ENCODE measurements at places on chromosomes 13 and 19.

DNA sequence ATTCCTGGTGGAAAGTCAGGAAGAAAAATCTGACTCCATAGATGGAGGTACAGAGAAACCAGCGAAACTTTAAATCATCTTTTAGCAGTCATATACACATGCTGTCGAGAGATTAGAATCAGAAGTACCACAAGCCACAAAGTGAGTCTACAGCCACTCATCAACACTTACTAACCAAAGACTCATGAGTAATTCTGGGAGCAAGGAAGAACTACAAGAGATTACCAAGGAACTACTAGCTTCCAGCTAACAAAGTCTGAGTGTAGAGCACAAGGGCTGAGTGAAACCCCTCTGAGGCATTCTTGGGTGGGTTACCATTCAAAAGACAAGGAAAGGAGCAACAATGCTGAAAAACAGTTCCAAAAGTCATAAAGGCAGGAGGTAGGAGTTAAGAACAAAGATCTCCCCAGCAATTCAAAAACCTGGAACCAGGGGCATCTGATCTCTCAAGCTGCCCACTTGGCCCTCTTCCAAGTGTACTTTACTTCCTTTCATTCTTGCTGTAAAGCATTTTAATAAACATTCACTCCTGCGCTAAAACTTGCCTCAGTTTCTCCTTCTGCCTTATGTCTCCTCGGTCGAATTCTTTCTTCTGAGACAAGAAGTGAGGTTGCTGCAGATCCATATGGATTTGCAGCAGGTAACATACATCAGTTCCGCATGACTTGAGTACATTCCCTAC, 13.0 kb downstream of the RBM26 start:
- DNase-seq, result no peak

GRCh38 chr19:5642204-5642603, 19.3 kb downstream of the SAFB start:
- DNase-seq, result no peak

- peak; percentile 30 for DNase-seq
These were observed 23.1 kb upstream of the SPRY2 start for GRCh38 chr13:80363890-80364503.

DNA sequence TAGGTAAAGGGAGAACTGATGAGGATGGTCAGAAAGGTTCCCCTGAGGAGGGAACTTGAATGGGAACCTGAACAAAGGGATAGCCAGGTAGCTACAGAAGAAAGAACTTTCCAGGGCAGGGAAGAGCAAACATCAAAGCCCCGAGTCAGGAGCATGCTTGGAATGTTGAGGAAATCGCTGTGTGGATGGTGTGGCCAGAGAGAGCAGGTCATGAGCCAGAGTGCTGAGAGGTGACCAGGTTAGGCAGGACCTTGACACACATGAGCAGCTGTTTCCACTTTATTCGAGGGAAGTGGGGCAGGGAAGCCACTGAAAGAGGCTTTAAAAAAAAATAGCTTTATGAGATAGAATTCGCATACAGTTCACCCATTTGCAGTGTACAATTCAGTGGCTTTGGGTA, 4.4 kb downstream of the RAB8A start:
- no peak for DNase-seq

DNA sequence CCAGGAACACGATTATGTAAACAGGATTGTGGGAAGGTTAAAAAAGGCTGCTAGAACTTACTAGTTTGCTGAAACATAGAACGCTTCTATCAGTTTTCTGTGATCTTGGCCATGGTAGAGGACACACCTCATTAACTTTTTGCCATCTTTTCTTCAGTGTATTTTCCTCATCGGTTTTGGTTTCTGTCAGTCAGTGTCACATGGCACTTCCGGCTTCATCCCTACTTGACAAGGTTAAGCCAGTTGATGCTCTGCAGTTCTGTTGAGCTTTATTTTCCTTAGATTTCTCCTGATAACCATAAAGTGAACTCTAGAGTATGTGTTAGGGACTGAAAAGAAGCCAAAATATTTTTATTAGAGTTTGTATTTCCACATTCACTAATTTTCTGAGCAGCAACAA, 147.5 kb downstream of the NDFIP2 start:
- DNase-seq, result no peak

GRCh38 chr19:49684251-49684982, 5.0 kb upstream of the ADM5 start:
- DNase-seq, result no peak

- no peak for DNase-seq
These were observed 761 bp upstream of the YJEFN3 start for GRCh38 chr19:19527674-19528625.

DNA sequence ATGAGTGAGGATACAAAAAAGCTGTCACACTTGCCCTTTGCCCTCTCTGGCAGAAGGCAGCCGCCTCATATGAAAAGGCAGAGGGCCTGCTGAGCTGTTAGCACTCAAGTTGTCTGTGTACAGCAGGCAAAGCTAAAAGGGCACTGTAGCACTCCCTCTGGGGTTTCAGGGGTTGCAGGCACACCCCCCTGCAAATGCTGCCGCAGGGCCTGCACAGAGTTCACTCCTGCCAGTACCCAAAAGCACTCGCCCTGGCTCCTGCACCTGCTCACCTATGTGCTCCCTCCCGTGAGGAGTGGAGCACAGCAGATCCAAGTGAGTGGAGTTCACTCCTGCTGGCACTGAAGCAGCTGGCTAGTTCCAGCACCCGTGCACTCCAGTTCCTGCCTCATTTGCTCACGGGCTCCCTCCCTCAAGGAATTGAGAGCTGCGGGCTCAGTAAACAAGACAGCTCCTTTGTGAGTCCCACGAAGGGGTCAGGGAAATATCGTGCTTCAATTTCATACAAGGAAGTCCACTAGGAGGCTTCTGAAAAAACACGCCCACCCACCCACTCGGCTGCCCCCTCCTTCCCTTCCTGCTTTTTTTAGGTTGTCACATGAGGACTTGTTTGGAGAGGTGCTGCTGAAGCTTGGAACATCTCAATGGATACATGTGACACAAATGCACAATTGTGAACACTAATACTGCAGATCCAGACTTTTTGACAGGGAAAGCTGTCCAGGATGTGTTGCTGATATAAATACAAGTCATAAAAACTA, 9.9 kb upstream of the RCBTB2 start:
- no peak for DNase-seq

DNA sequence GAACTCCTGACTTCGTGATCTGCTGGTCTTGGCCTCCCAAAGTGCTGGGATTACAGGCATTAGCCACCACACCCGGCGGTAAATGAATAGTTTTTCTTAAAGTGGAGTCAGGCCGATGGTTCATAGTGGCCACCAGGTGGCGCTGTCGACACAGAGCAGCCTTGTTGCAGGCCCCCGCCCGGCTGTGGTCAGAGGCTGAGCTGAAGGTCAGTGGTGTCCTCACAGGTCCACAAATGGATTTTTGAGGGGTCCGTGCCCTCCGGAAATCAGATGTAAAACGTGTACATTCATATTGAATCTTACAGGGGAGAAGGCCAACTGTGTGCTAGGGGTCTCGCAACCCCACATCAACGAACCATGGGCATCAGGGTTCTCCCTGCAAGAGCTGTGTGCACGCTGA, 13.4 kb upstream of the WDR18 start:
- DNase-seq, result no peak

GRCh38 chr19:46601318-46602224, at the start of gene CALM3:
Gene CALM3 (plus strand): TSS chr19:46601330. CDS start chr19:46601435, 105 bp downstream.
- no peak for DNase-seq

DNA sequence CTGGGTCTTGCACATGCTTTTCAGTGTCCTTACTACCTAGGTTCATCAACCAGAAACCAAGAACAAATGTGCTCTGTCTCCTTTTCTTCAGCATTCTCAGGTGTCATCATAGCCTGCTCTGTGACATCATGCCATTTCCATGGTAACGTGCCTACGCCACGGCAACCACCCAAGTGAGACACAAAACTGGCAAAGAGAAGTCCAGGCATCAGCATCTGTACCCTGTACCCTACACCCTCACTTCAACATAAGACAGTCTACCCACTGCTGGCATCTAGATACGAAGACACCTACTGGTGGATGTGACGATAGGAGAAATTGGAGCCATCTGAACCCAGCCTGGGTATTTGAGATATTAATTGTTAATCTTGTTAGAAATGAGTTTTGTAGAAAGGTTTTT, 13.3 kb downstream of the ZC3H4 start:
- DNase-seq, result no peak

- DNase-seq, result no peak
These were observed 56.1 kb downstream of the KCNRG start for GRCh38 chr13:50071379-50071778.

DNA sequence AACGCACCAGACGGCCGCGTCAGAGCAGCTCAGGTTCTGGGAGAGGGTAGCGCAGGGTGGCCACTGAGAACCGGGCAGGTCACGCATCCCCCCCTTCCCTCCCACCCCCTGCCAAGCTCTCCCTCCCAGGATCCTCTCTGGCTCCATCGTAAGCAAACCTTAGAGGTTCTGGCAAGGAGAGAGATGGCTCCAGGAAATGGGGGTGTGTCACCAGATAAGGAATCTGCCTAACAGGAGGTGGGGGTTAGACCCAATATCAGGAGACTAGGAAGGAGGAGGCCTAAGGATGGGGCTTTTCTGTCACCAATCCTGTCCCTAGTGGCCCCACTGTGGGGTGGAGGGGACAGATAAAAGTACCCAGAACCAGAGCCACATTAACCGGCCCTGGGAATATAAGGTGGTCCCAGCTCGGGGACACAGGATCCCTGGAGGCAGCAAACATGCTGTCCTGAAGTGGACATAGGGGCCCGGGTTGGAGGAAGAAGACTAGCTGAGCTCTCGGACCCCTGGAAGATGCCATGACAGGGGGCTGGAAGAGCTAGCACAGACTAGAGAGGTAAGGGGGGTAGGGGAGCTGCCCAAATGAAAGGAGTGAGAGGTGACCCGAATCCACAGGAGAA, 1.9 kb downstream of the PPP1R12C start:
- DNase-seq, result no peak

GRCh38 chr13:48234566-48235340, 1.7 kb downstream of the ITM2B start:
- DNase-seq, result no peak

DNA sequence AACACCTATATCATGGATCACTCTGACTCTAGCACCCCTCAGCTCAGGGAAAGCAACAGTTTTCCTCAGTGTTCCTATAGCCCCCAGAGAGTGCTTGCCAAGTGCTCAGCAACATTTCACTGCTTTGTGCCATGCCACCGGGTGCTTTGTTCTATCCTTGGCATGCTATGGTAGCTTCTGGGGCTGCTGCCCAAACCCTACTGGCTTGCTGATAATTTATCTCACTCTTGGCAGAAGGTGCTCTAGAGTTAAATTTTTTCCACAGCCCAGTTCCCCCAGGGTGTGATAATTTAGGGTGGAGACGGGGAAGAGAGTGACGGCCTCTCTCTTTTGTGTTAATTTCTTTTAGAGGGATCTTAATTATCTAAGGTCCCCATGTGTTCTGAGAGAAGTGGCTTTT, 12.6 kb upstream of the CSNK1A1L start:
- no peak for DNase-seq

DNA sequence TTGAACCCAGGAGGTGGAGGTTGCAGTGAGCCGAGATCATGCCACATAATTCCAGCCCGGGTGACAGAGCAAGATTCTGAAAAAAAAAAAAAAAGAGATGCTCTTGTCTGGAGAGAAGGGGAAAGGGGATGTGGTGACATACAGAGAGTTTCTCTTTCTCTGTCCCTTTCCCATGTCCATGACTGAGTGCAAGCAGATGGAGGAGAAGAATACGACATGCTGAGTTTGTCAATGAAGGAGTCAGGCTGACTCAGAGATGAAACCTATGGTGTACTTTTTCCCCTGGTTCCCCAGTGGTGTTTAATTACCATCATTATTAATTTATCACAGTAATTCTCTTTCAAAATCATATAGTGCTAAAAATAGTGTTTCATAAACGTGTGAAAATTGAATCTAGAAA, 448.8 kb downstream of the FOXO1 start:
- no peak for DNase-seq

GRCh38 chr13:21616205-21616866, 12.4 kb upstream of the MICU2 start:
- DNase-seq, result no peak
